HepG2 (cell line): ENCODE measurements at places on chromosomes 13 and 19. TPM values are rescaled to one million over a fixed set of nuclear protein-coding genes. Genes with fewer than 3 reads are reported as not detected.

DNA sequence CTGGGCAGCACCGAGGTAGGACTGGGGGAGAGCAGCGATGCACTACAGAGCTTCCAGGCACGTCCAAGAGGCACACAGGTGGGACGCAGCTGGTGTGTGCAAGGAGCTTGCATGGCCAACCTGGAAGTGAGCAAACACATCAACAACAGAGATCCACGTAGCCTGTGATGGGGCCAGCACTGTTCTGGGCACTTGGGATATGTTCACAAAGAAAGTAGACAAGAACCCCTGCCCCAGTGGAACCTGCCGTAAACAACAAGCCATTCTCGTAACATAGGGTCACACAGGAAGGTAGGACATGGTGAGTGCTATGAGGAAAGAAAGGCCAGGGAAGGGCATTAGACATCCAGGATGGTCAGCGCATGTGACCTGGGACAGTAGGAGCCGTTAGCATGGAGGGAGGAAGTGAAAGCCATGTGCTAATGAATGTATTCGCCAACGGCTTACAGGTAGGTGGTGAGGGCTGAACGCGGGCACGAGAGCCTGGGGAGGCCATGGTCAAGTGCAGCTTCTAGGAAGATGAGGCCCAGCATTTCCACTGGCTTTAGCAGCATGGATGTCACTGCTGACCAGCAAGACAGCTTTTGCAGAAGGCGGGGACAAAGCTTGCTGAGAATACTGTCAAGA is 105.5 kb downstream of the TEX26 start:
- no peak for DNase-seq

- no peak for DNase-seq
These were observed 16.9 kb downstream of the GPC6 start for GRCh38 chr13:93243375-93244063.

- DNase-seq, result no peak
These were observed 20.1 kb upstream of the ARHGEF18 start for GRCh38 chr19:7328647-7329046.

DNA sequence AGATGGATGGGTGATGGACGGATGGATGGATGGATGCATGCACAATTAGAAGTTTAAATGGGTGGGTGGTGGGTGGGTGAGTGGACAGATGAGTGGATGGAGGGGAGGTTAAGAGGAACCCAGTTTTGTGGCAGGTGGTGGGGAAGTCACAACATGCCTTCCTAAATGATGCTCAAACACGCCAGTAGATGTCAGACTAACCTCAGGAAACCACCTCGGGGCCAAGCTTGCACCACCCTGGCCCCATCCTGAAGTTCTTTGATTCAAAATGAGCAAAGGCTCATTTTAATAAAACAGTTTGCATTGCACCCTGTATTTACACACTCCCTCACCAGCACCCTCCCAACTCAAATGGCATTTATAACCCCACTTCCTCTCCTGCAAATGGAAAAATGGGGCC is 91.4 kb upstream of the CACNA1A start:
- DNase-seq, result peak; percentile 35

The USHBP1 gene
- 1.5 and 1.9 TPM in 2 replicates for polyA plus RNA-seq
